ENCODE measurements at places on chromosomes 6 and 20. TPM values are rescaled to one million over a fixed set of nuclear protein-coding genes. Genes with fewer than 3 reads are reported as not detected.

- no peaks in the 10 kb centered on the region for H3K27me3 ChIP-seq
- H3K4me3 ChIP-seq: no peak overlapping the region
- H3K4me1 ChIP-seq: peaks cover 25% of the 10 kb centered on the region
- no peaks in the 10 kb centered on the region for H3K36me3 ChIP-seq
- no peak for DNase-seq
Observed at GRCh38 chr6:129678463-129678862, 31.5 kb downstream of the ARHGAP18 start.

GRCh38 chr6:107665382-107665781 lies 158.7 kb downstream of the SCML4 start:
- H3K4me3 ChIP-seq: no peak overlapping the region
- peak; percentile 60 for DNase-seq

DNA sequence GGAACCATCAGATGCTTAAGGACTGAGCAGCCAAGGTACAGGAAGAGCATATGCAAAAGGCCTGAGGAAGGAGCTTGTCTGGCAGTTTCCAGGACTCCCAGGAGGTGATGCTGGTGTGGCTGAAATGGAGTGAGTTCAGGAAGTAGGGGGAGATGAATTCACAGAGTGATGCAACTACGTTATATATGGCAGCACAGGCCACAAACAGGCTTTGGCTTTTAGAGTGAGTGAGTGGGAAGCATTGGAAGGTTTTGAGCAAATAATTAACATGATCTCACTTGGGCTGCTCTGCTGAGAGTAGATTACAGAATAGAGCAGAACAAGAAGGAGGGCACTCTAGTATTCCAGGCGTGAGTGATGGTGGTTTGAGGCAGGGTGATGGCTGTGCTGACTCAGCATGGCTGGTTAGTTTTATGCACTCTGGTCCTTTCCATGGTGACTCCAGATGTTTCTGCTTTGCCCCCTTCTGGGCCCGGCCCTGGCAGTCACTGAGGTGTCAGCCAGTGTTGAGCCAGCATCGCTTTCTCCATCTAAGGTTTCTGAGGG lies 6.5 kb downstream of the BTN2A2 start:
- no peaks in the 10 kb centered on the region for H3K27me3 ChIP-seq
- DNase-seq: no peak
- peaks cover 43% of the 10 kb centered on the region for H3K36me3 ChIP-seq

GRCh38 chr6:163435023-163435422 lies 20.5 kb downstream of the QKI start:
- peaks cover 4% of the 10 kb centered on the region for H3K4me1 ChIP-seq
- H3K36me3 ChIP-seq: no peaks in the 10 kb centered on the region
- H3K27ac ChIP-seq: no peak overlapping the region
- H3K27me3 ChIP-seq: no peaks in the 10 kb centered on the region
- no peak overlapping the region for H3K4me3 ChIP-seq
- no peak for DNase-seq

- H3K36me3 ChIP-seq: no peaks in the 10 kb centered on the region
- DNase-seq: no peak
- peaks cover 13% of the 10 kb centered on the region for H3K27me3 ChIP-seq
- H3K4me1 ChIP-seq: no peaks in the 10 kb centered on the region
Observed at GRCh38 chr6:29769336-29769735, 46.1 kb downstream of the HLA-F start.

FANCE gene
- 3.2 TPM for polyA plus RNA-seq

- peak overlapping the region; percentile 6 for H3K4me3 ChIP-seq
- H3K36me3 ChIP-seq: no peaks in the 10 kb centered on the region
- peaks cover 20% of the 10 kb centered on the region for H3K27me3 ChIP-seq
- peaks cover 15% of the 10 kb centered on the region for H3K4me1 ChIP-seq
Observed at GRCh38 chr20:32626859-32627636, 41.9 kb upstream of the NOL4L start.

DNA sequence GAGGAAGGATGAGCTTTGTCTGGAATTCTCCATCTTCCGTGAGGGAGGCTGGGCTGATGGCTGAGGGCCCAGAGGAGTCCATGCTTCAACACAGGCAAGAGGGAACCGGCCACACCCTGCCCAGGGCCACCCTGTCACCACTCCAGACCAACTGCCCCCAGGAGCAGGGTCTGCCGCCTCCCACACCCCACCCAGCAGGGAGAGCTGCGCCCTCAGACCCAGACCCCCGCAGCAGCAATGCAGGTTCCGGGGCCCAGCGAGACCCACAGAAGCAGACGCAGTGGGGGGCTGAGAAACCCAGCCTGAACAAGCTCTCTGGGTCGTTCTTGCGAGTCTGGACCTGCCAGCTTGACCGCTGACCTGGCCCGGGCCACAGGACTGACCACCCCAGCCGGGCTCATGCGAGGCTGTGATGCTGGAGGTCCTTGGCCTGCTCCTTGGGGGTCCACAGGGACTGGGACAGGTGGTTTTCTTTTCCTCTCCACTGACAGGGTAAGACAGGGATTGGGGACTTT lies 25.0 kb downstream of the FRMD1 start:
- no peaks in the 10 kb centered on the region for H3K4me1 ChIP-seq
- no peak for DNase-seq
- no peaks in the 10 kb centered on the region for H3K27me3 ChIP-seq
- H3K27ac ChIP-seq: no peak overlapping the region

- DNase-seq: no peak
- H3K4me3 ChIP-seq: no peak overlapping the region
- no peaks in the 10 kb centered on the region for H3K36me3 ChIP-seq
- no peaks in the 10 kb centered on the region for H3K4me1 ChIP-seq
- no peak overlapping the region for H3K27ac ChIP-seq
- peaks cover 10% of the 10 kb centered on the region for H3K27me3 ChIP-seq
Observed at GRCh38 chr6:88538840-88539239, 372.7 kb upstream of the CNR1 start.

DNA sequence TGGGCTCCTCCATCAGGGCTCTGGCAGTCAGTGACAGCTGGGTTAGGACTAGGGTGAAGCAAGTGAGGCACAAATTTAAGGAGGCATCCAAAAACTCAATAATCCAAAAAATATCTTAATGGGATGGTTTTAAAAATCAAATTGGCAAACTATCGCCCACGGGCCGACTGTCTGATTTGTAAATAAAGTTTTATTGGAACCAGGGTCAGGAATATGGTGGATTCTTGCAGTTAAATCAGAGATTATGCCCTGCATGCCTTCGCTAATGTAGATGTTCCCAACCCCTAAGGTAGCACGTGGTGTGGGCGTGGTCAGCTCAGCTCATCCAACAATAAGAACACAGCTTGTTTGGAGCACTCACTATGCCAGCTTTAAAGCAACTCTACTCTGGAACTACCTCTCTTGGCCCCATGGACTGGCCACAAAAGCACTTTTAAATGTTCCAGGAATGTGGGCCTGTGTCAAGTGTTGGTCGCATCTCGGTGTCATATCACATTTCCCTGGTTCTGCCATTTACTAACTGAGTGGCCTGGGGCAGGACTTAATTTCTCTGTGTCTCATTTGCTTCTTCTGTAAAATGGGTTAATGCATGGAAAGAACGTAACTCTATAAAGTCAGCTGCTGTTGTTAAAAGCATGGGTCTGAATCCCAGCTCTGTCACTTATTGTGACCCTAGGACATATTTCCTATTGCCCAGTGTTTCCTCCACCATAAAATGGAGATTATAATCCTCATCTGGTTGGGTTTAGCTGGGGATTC lies 7.0 kb downstream of the TP53RK start:
- H3K27me3 ChIP-seq: no peaks in the 10 kb centered on the region
- DNase-seq: no peak
- H3K4me1 ChIP-seq: peaks cover 37% of the 10 kb centered on the region
- no peak overlapping the region for H3K4me3 ChIP-seq
- no peak overlapping the region for H3K27ac ChIP-seq

DNA sequence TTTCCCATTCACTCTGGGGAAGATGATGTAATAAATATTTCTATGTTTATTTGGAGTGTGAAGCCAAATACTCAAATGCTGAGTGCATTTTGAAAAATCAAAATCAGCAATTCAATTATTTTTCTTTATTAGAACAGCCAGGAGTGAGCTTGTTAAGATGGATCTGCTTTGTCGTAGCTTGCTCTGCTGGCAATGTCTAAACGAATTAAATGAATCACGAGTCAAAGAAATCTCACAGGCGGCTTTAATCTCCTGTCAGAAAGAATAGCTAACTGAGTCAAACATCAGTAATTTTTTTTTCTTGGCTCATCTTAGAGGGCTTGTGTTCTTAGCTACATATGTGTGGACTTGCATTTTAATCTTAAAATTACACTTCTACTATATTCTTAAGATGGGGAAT lies 100.2 kb upstream of the HMGN3 start:
- no peaks in the 10 kb centered on the region for H3K36me3 ChIP-seq
- peak; percentile 24 for DNase-seq
- no peaks in the 10 kb centered on the region for H3K27me3 ChIP-seq
- H3K27ac ChIP-seq: no peak overlapping the region

OR2H2 gene
- polyA plus RNA-seq: not detected

DNA sequence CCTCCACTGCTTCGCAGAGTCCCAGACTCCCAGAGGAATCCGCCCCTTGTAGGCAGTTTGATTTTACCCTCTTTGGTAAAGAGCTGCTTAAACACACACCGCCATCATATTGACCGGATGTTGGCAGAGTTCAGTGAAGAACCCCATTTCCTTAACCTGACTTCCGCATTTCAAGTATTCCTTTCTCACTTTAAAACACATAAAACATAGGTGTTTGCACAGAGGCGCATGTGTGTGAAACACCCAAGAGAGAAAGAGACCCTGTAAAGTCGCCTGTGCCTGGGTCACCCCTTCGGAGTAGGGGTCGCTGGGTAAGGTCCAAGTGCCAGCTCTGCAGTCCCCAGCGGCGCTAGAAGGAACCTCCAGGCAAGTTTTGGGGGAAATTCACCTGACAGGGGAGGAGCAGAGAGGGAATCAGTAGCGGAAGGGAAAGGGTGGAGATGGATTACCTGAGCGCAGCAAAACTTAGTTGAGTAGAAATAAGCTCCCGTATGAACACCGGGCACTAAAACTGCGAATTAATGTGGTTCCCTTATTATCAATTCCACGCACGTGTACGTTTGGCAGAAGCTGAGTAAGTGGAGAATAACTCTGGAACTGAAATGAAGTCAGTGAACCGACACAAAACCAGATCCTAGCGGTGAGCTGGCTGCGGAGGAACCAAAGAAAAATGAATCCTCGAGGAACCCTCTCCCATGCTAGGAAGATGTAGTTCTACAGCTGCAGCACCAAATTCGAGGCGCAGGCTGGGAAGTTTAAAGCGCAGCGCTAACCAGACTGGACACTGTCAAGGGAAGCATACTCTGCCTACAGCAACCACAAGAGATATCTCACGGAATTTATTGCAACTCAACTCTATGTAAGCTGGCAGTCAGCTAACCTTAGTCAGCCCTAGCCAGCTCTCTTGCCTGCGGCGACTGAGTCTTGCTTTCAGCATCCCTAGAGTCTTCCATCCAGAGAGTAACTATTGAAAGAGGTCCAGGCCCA lies 3.5 kb upstream of the HTR1B start:
- H3K4me1 ChIP-seq: peaks cover 46% of the 10 kb centered on the region
- peak; percentile 60 for DNase-seq
- no peaks in the 10 kb centered on the region for H3K36me3 ChIP-seq
- peaks cover 41% of the 10 kb centered on the region for H3K27me3 ChIP-seq

MEI4 gene
- not detected for polyA plus RNA-seq

NUDT3 gene
- 8.7 TPM for polyA plus RNA-seq

- H3K36me3 ChIP-seq: no peaks in the 10 kb centered on the region
- DNase-seq: no peak
- H3K27ac ChIP-seq: no peak overlapping the region
- no peaks in the 10 kb centered on the region for H3K27me3 ChIP-seq
Observed at GRCh38 chr6:134198093-134198492, 119.8 kb downstream of the SGK1 start.

DNA sequence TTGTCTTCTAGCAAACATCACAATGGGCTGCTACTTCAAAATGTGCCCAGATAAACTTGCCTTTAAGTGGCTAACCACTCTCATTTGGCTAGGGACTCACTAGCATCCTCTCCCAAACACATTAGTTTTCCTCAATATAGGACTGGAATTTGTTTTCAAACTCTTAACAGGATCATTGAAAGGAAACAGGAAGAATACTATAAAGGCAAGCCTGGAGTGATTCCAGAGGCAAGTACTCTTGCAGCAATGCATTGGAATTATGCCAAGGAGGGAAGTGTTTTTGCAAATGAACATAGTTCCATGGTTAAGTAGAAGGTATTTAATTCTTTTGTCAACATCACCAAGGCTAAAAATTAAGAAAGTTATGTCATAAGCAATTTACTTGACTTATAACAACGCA lies 12.2 kb downstream of the EPHA7 start:
- no peaks in the 10 kb centered on the region for H3K27me3 ChIP-seq
- no peaks in the 10 kb centered on the region for H3K36me3 ChIP-seq
- H3K4me1 ChIP-seq: peaks cover 4% of the 10 kb centered on the region
- H3K27ac ChIP-seq: no peak overlapping the region

PTCRA gene
- not detected for polyA plus RNA-seq

GRCh38 chr20:4835244-4836177 lies 113.8 kb downstream of the PRND start:
- no peak overlapping the region for H3K4me3 ChIP-seq
- H3K36me3 ChIP-seq: no peaks in the 10 kb centered on the region
- no peaks in the 10 kb centered on the region for H3K27me3 ChIP-seq
- H3K4me1 ChIP-seq: no peaks in the 10 kb centered on the region

- no peak overlapping the region for H3K27ac ChIP-seq
- no peak for DNase-seq
- H3K4me3 ChIP-seq: no peak overlapping the region
- H3K27me3 ChIP-seq: no peaks in the 10 kb centered on the region
- no peaks in the 10 kb centered on the region for H3K4me1 ChIP-seq
Observed at GRCh38 chr6:130138909-130139242, 83.9 kb downstream of the SAMD3 start.

PABPC1L gene
- polyA plus RNA-seq: 38.9 TPM

FRK gene
- polyA plus RNA-seq: 1.0 TPM

DNA sequence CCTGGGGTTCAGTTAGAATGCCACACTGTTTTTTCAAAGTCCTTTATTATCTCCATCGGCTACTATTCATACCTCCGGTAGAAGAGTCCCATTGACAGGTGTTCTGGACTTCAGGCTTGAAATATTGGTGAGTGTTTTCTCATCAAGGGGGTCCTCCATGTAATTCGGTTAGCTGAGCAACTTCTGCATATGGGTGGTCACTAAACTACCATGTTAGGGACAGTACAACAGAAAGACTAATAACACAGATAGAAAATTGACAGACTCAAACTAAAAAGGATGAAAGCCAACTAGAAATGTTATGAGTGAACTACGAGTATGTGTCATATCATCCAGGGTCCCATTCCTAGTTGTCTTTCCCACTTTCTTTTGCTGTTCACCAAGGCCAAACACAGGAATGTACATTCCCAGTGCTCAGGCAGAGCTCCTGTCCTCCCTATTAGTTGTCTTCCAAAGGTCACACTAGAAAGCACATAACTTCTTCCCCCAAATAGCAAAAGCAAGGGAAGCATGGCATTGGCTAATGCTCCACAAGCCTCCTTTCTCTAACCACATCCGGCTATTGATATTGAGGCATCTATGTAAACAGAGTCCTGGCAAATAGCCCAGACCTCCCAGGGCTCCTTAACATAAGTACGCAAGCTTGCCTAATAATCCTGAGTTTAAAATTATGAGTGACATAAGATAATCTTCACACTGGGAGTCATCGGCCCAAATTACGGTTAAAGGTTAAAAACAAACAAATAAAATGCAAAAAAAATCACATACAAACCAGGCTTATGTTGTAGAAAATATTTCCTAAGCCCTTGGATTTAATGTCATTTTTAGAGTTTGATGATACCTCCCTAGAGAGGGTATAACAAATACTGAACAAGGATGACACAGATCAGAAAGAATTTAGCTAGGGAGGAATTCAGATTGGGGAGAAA lies 13.2 kb downstream of the CCN2 start:
- no peaks in the 10 kb centered on the region for H3K36me3 ChIP-seq
- DNase-seq: peak; percentile 47
- H3K4me1 ChIP-seq: no peaks in the 10 kb centered on the region
- no peak overlapping the region for H3K4me3 ChIP-seq
